Breast epithelium (tissue), 4 donors: ENCODE measurements at places on chromosomes 2 and 18.

- DNase-seq, result no peak
These were observed 377.2 kb upstream of the KLHL29 start for GRCh38 chr2:23007631-23008235.

- DNase-seq, result no peak
These were observed 625.6 kb upstream of the SLC39A10 start for GRCh38 chr2:195031411-195031810.

DNA sequence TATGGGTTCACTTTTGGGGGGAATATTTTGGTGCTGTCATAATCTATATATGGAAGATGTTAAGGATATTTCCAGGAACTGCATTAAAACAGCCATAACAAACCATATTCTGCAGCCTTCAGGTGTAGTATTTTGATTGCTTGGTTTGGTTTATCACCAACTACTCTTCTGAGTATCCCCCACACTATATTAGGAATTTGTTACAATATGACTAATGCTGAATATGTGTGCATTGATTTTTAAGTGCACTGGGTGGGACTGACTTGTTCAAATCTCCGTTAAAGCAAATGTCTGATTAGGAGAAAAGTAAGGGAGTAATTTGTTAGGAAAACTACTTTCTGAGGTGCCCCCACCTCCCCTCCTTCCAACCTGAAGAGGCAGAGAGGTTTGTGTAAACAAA, 47.7 kb downstream of the SPTBN1 start:
- no peak for DNase-seq

- DNase-seq, result no peak
These were observed 37.7 kb upstream of the SYT4 start for GRCh38 chr18:43314941-43315340.

- DNase-seq, result no peak
These were observed 45.7 kb downstream of the NDUFA10 start for GRCh38 chr2:239979243-239980023.

DNA sequence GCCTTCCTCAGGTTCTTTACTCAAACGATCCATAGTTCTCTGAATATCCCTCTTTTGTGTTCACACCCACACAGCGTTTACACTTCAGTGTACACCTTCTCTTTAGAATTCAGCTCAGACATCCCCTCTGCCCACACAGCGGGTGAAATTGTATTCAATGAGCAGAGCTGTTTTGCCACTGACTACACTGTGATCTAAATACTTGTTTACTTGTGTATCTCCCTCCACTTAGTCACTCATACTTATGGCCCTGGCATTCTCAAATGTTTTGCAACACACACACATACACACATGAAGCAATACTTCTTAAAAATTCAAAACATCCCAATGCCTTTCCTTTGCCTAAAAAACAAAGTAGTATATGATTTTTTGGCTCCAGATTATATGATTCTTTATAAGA, 297.1 kb downstream of the TMX3 start:
- no peak for DNase-seq
